Cortex of kidney (tissue), 1 donor: ENCODE measurements at places on chromosomes 7 and 10.

DNA sequence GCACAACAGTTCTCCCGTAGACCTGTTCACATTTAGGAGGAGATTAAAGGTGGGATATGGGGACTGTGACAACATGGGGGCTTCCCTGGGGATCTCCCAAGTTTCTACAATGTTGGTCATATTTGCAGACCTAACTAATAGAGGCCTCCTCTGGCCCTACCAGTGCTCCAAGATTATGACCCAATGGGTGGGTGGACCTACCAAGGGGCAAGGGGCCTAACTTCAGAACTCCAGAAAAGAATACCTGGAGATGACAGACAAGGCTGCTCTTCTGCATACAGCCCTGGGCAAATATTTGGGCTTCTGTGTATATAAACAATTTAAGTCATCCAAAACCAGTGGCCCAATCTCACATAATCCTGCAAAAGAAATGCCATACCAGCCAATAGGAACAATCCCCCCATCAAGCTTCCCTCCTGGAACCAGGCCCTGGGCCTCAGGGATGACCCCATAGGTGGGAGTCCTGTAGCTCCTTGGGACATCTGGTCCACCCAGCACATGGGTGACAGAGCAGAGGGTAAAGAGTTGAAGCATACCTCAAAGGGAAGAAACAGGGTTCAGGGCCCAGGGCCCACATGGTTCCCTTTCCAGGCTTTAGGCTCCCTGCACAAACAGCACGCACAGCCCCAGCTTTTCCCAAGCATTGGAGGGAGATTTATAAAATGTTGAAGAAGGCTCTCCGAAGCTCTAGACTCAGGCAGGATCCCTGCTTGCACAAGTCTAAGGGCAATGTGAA lies 86.1 kb upstream of the CHST15 start:
- no peak for DNase-seq

DNA sequence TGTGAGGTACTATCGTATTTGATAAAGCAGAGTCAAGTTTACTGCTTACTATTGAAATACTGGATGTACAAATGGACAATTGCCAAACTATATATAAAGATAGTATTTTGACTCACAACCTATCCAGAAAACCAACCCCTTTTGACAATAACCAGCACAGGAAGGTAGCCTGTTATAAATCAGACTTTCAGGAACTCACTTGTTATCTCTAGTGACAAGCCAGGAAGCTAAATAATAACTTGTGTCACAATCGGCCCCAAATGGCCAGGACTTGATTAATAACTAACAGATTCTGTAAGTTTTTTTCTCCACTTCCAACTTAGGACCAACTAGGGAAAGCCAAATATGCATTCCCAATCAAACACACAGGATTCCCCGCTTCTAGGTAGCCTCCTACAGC lies 38.8 kb upstream of the SLC35G1 start:
- no peak for DNase-seq

DNA sequence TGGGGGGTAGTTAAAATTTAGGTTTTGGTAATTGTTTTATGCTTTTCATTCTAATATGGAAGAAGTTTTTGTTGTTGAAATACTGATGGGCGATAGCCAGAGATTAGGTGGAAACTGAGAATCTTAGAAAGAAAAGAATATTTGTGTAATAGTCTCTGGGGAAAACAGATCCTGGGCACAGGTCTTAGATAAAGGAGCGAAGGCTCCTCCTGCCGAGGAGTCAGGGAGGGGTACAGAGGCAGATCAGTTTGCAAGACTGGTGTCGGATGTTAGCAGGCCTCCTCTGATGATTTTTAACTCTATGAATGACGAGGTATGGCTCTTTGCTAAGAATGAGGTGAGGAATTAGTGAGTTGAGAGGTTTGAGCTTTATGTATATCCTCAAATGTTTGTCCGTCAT lies 339.7 kb downstream of the HGF start:
- DNase-seq = no peak

- DNase-seq = no peak
Observed at GRCh38 chr7:18511351-18512140, 16.0 kb downstream of the HDAC9 start.

GRCh38 chr10:93180482-93180931 lies 106.8 kb downstream of the CYP26A1 start:
- no peak for DNase-seq

DNA sequence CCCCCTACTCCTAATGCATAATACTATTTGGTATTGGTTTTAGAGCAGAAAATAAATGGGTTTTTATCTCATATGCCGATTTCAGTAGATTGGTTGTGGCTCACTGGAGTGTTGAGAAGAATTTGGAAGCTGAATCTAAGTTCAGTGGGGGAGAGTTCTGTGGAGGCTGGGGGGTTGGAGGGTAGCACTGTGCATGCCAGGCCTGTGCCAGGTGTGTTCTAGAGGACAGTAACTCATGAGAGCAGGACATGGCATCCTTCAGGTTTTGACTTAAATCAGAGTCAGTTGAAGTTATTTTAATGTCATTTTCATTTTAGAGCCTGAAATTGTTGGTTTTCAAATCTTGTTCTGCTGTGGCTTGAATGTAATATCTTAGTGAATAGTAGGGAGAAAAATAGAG lies 79.5 kb downstream of the EEPD1 start:
- no peak for DNase-seq

DNA sequence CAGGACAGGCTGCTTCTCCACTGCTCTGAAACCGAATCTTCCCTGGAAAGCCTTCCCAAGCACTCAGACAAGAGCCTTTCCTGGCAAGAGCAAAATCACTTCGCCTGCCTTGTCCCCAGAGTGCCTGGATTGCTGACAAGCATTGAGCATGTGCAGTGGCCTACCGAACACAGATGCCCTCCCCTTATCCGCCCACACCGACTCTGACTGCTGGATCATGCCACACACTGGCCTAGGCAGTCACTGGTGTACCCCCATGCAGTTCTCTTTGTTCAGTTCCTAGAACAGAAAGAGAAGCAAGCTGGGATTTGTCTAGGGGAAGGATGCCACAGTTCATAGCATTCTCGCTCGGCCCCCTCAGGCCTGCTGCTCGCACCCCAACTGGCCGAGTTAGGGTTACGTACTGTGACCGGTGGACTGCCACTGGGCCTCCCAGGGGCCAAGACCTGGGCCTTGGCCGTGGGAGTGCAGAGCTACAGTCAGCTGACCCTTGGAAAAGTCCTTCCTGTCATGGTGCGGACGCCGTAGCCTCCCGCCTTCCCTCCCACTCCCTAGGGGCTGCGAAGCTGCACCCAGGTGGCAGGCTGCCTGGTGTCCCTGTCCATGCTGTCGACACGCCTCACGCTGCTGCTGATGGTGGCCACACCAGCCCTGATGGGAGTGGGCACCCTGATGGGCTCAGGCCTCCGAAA lies 6.9 kb downstream of the ABCB8 start:
- DNase-seq = no peak

DNA sequence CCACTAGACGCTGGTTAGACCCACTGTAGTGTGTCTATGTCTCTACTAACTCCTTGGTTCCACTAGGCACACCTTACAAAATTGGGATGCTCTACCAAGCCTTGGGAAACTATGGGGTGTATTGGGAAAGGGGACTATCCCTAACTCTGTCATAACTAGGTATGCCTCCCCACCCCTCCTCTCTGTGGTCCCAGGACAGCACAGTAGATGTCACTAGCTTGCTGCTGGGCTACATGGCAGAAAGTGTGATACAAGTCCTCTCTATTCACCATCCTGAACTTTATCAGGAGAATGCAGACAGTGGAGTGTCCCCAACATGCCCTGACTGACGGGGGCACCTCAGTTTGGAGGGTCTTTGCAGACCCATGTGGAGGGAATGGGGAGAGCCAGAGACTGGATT lies 30.3 kb upstream of the TMEM273 start:
- DNase-seq = no peak

GRCh38 chr7:131621652-131622051 lies 65.2 kb upstream of the PODXL start:
- no peak for DNase-seq

- DNase-seq = no peak
Observed at GRCh38 chr10:68897336-68897741, 3.8 kb upstream of the DDX50 start.

GRCh38 chr7:3861941-3862340 lies 560.9 kb downstream of the SDK1 start:
- no peak for DNase-seq

DNA sequence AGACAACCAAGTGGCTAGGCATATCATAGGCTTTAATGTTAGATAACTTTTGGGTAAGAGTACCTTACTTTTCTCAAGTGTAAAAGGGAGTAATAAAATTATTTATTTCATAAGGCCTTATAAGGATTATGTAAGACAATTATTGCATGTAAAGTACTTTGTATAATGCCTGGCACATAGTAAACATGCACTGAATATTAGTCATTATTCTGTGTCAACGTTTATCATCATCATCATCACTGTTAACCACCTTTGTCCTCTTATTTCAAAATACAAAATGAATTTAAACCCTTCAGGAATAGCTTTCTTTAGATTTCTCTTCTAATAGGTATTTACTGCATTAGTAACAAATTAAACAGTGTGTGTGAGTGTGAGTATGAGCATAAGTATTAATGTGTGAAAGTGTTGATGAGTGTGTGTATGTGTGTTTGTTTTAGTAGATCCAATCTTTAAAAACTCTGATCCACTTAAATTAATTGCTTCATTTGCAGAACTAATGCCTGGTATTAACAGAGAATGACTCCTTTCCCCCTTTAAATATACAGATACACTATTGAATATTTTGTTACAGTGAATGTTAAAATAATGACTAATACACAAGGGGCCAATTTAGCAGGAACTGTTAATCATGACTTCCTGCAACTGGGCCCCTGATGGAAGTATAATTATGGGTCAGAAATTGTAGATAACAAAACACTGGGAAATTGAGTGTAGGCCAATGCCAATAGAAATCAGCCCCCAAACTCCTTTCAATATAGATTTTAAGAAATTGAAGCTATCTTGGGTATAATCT lies 213.3 kb upstream of the FZD8 start:
- DNase-seq = no peak
